ENCODE measurements at places on chromosomes 12 and 14.
A peak's percentile ranks its signal among the peaks of the same experiment; 100 is the strongest.

DNA sequence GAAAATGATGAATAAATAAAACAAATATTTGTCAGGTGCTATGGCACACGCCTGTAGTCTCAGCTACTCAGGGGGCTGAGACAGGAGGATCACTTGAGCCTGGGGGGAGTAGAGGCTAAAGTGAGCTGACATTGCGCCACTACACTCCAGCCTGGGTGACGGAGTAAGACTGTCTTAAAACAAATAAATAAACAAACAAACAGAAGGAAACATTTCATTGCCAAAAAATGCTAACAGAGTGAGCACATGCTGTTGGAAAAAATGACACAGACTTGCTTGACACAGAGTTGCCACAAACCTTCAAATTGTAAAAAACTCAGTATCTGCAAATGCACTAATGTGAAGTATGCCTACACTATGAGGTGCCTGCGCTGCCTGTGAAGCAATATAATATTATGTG is 50.8 kb upstream of the AP4S1 start:
- DNase-seq, result peak; percentile 27

DNA sequence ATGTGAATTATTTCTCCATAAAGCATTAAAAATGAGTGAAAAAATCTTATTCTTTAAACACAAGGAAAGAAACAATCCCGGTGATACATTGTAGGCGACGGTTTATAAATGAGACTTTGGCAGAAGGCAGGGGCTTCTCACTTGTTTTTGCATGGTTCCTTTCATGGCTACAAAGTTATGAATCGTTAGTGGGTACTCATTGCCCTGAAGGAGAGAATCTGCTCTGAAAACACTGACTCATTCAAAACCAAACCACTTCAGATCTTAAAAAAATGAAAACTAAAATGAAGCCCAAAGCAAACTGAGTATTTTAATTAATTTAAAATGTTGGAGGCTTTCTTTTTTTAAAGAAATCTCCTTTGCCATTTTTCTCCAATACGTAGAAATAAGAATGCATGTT is 41.4 kb upstream of the AMIGO2 start:
- DNase-seq, result peak; percentile 59

DNA sequence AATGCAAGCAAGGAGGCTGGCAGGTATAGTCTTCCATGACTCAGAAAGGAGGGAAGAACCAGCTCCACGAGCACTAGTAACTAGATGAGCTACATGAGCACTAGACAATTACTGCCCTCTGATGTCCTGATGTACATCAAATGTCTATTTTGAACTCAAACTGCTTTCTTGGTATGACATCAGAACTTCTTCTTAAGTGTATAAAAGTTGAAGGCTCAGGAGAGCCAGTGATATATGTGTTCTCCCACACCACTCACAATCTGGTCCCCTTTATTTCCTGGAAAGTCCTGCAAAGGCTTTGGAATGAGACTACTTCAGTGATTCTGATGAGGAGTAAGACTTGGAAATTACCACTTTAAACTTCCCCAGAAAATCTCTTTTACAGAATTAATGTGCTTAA is 18.5 kb upstream of the DHRS7 start:
- peak; percentile 19 for DNase-seq

GRCh38 chr14:98769326-98769725 is 502.7 kb downstream of the BCL11B start:
- no peak for DNase-seq

DNA sequence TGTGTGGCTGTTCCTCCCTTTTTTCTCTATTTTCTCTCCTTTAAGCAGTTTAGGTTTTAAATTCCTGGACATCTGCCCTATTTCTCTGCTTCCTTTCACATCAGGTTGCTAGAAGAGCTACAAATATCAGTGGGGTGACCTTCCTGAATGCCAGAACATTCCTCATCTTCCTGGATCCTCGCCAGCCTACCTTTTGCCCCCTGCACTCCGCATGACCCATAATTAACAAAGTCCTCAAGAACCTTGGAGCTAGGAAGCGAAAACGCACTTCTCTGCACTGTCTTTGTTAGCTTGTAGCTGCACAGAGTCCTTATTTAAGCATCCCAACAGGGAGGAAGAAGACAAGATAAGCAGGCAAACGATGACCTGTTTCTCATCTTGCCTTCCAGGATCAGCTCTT is 30.5 kb downstream of the VDR start:
- no peak for DNase-seq

DNA sequence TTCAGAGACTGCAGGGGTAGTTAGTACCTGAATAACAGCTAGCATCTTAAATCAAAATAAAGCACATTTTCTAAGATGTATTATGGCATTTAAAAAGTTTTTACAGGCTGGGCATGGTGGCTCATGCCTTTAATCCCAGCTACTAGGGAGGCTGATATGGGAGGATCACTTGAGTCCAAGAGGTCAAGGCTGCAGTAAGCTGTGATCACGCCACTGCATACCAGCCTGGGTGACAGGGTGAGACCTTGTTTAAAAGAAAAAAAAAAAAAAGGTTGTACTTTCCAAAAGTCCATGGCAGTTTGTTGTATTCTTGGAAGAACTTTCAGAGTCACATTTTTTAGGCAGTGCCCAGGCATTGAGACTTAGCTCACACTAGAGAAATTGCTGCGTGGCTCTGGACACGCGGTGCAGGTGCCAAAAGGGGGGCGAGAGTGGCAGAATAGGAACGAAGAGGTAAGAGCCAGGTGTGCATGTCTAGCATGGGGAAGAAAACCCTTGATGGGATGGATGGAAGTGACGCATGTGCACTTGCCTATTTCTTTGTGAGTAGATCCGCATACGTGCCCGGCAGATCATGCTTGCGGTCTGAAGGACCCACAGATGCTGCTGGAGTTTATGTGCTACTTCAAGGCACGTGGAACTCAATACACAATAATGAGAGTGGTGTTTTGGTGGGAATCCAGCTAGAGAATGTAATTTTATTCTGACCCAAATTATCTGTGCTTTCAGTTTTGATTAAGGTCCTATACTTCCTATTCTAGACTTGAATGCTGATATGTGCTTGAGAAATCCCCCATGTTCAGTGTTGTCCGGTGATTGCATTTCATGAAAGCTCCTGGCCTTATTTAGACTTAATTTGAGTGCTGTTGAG is 11.9 kb downstream of the ANKRD13A start:
- DNase-seq, result no peak

DNA sequence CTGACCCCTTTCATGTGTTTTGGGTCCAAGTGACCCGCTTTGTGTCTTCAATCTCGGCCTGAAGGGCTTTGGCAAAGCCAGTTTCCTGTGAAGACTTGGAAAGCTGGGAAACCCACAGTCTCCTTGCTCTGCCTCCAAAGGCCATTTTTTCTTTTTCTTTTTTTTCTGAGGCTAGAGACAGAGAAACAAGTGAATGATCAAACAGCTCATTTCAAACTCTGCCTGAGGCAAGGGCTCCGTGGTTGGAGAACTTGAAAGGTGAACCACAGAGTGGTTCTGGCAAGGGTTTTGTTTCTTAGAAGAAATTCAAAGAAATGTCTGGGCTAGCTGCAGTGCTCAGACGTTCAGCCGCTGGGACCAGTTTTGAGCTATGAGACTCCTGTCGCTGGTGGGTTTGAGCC is 62.7 kb downstream of the ERH start:
- DNase-seq, result no peak

DNA sequence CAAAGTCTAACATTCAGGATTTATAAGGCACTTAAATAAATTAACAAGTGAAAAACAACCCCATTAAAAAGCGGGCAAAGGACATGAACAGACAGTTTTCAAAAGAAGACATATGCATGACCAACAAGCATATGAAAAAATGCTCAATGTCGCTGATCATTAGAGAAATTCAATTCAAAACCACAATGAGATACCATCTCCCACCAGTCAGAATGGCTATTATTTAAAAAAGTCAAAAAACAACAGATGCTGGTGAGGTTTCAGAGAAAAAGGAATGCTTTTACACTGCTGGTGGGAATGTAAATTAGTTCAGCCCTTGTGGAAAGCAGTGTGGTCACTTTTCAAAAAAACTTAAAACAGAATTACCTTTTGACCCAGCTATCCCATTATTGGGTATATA is 60.7 kb upstream of the BDKRB2 start:
- DNase-seq, result peak; percentile 53

- DNase-seq, result peak; percentile 44
These were observed 238.5 kb downstream of the GPHN start for GRCh38 chr14:66746316-66747006.

DNA sequence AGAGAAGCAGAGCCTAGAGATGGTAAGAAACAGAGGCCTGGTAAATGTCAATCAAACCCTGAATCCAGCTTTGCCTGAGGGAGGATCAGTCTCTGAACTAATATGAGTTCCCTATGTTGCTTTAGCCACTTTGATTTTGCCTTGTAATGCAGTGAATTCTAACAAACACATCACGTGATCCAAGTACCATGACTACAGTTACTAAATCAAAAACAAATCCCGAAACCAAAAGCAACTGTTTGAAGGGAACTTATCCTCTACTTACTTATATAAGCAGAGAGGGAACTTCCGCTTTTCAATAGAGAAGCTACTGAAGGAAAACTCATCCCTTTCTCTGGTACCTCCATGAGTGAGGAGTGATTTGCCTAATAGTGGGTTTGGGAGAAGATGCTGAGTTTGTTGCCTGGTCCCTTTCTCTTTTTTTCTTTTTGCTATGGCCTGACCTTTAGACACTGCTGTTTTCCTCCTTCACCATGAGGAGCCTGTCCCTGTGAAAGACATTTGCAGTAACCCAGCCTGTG is 7.7 kb upstream of the PPTC7 start:
- DNase-seq, result peak; percentile 59

GRCh38 chr12:3269594-3269993 is 192.4 kb downstream of the TSPAN9 start:
- no peak for DNase-seq

GRCh38 chr14:101230851-101231550 is 327.5 kb upstream of the RTL1 start:
- no peak for DNase-seq

DNA sequence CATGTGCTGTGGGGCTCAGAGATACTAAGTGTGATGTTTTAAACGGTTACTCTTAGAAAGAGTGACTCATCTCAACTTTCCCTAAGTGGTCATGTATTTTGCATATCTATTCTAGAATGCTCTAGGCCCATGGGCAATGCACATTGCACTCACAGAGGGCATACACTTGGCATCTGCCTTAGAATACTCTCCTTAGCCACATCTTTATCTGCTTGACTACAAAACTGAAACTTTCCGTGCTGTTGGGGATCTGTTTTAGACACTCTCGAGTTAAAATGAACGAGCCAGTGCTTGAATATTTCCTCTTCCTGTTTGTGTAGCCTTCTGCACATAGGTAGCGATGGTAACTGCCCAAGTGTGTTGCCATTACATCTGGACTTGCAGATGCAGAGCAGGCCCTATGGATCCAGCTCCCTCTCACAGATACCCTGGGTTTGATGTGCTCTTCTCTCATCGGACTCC is 180.5 kb downstream of the CAND1 start:
- no peak for DNase-seq

GRCh38 chr12:61808856-61809255 is 451.3 kb upstream of the USP15 start:
- DNase-seq, result peak; percentile 4

GRCh38 chr14:101196795-101197590 is 293.5 kb upstream of the RTL1 start:
- DNase-seq, result no peak

DNA sequence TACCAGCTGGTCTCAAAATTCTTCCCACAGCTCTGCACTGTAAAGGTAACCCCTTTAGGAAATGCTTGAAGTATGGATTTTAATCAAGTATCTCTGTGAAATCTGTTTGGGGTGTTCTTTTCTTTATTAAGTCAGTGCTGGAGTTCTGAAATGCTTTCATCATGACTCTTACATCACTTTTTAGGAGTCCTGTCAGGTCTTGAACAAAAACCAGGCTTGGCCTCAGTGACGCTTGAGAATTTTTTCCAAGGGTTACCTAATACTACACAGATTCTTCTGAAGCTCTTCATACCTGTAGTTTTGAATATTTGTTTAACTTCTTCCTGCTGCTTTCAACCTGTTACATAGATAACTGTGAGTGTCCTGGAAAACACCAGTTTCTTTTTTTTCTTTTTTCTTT is 47.0 kb upstream of the KCNH3 start:
- no peak for DNase-seq

- no peak for DNase-seq
These were observed 27.7 kb upstream of the ZFP36L1 start for GRCh38 chr14:68820536-68820935.

GRCh38 chr12:66403746-66404145 is 101.5 kb downstream of the HELB start:
- DNase-seq, result no peak

- no peak for DNase-seq
These were observed 147.0 kb downstream of the PTPRO start for GRCh38 chr12:15469356-15469755.

GRCh38 chr12:78164154-78164553 is 333.5 kb downstream of the NAV3 start:
- no peak for DNase-seq

- no peak for DNase-seq
These were observed 6.2 kb upstream of the BIN2 start for GRCh38 chr12:51330186-51330585.

GRCh38 chr12:9943240-9943639 is 11.1 kb upstream of the CLEC2A start:
- no peak for DNase-seq

DNA sequence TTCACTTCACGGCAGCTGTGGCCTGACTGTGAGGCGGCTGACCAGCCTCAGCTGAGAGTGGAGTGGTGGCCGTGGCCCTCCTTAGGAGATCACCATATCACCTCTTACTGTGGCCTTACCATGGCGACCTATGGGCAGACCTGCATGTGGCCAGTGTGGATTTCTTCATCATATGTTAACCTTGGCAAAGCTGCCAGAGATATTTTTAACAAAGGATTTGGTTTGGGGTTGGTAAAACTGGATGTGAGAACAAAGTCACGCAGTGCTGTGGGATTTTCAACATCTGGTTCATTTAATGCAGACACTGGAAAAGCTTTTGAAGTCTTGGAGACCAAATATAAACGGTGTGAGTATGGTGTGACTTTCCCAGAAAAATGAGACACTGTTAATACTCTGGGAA is 46.9 kb downstream of the KLRG1 start:
- no peak for DNase-seq

GRCh38 chr12:106753526-106753925 is 21.0 kb upstream of the RIC8B start:
- DNase-seq, result no peak

GRCh38 chr12:117538032-117538690 is 176.7 kb upstream of the NOS1 start:
- no peak for DNase-seq

- no peak for DNase-seq
These were observed 29.3 kb downstream of the ETV6 start for GRCh38 chr12:11678781-11679180.

GRCh38 chr12:121452985-121453360 is 53.1 kb downstream of the RNF34 start:
- DNase-seq, result no peak

- DNase-seq, result no peak
These were observed 109.0 kb downstream of the CHST11 start for GRCh38 chr12:104565606-104566243.

- no peak for DNase-seq
These were observed 205.1 kb upstream of the FSCB start for GRCh38 chr14:44712024-44712815.

Data from fibroblast of skin of scalp (primary cell).